ENCODE measurements at places on chromosomes 7 and 10. TPM values are rescaled to one million over a fixed set of nuclear protein-coding genes. Genes with fewer than 3 reads are reported as not detected.

- DNase-seq: no peak
Observed at GRCh38 chr10:130717083-130717482, 580.9 kb downstream of the GLRX3 start.

DNA sequence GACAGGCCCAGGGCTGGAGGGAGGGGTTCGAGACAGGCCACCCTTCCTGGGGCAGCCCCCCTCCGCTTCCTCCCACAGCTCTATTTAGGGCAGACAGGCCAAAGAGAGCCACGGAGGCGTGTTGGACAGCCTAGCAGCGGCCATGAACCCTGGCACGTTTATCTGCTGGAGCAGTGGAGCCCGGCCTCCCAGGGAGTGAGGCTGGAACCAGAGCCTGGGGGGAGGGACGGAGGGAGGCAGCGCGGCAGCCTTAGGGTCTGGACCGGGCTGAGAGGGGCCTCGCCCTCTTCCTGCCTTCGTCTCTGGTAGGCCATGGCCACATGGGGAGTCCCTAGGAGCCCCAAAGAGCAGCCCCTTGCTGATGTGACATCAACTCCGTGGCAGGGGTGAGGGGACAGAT lies 17.1 kb downstream of the UNCX start:
- no peak for DNase-seq

DNA sequence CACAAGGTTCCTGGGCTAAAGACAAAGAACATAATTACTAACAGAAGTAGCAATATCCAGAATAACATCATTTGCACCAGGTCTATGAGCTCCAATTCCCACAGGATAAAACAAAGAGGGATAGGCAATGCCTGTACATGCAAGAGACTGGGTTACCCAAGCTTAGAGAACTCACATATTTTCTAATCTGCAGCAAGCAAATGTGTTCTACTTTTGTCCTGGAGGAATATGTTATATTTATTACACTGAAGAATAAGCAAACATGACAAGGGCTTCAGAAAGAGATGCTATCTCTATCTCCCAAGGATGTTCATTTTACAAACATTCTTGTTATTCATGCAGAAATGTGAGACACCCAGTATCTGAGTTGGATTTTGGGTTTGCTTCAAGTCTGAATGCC lies 118.6 kb downstream of the MDFIC start:
- DNase-seq: no peak

DNA sequence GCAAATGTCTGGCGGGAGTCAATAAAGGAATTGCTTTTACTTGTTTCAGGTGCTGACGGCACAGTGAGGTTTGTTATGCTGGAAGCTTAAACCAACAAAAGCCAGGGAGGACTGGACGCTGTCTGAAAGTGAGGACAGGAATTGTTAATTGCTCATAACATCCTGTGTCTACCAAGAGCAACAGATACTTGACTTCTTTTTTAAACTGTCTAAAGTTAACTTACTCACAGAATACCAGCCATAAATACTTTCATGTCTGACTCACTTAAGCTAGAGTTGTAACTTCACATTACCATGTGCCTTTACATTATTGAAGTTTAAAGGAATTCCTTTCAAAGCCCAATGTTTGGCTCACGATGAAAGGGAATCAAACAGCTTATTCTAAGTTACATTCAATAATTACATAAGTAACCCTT lies 252.7 kb upstream of the SHH start:
- no peak for DNase-seq

DNA sequence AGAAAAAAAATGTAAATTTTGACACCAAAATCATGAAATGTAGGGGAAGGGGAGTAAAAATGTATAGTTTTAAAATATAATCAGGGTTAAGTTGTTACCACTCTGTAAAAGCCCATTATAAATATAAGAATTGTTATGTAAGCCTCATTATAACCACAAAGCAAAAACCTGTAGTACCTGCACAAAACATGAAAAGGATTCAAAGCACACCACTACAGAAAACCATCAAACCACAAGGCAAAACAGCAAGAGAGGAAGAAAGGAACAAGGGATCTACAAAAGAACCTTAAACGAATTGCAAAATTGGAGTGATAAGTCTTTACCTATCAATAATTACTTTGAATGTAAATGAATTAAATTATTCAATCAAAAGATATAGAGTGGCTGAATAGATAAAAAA lies 41.0 kb upstream of the CDK6 start:
- DNase-seq: no peak

GRCh38 chr10:131802156-131802915 lies 98.5 kb upstream of the PPP2R2D start:
- no peak for DNase-seq

DNA sequence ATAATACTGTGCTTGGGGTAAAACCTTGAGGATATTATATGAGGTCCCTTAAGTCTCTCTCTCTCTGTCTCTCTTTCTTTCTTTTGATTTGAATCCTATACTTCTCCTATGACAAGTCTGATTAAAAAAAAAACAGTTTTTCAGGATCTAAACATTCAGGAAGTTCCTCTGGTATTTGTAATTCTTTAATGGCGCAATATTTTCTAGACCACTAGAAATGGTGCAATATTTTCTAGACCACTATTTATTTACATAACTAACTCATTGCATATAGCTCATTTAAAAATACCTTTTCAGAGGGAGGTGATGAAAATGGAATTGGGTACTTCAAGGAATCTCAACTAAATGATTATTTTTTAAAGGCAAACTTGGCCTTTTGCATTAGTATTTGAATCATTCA lies 1235.3 kb downstream of the GATA3 start:
- no peak for DNase-seq

GRCh38 chr10:21518149-21518640 lies 7.3 kb downstream of the SKIDA1 start:
- DNase-seq: no peak

- no peak for DNase-seq
Observed at GRCh38 chr7:102834999-102835398, 77.8 kb upstream of the LRRC17 start.

DNA sequence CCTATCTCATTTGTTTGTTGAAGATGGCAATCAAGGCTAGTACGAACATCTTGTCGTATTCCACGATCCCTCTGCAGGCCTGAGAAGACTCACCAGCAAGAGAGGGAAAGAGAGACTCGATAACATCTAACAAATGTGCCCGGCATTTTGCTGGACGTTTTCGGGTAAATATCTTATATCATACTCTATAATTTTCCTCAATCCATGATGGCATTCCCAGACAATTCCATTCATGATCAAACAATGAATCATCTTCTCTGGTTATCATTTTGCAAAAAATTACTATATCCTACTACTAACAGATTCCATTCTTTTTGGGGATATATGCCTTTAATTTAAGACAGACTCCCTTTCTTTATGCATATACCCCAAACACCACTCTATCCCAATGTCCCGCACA lies 118.1 kb downstream of the TYW1B start:
- no peak for DNase-seq

SFTPA1 gene
- total RNA-seq: 1.0 TPM

ABCF2 gene
- total RNA-seq: 27.0 TPM

OAT gene
- total RNA-seq: 120 TPM

MBL2 gene
- total RNA-seq: not detected

SPAM1 gene
- total RNA-seq: not detected

VIPR2 gene
- total RNA-seq: 2.4 TPM

SLC26A4 gene
- total RNA-seq: 0.57 TPM
